EL (cell line): ENCODE measurements at places on chromosomes 12 and 14.
A peak's percentile ranks its signal among the peaks of the same experiment; 100 is the strongest.

GRCh38 chr12:68435816-68436215, 103.7 kb upstream of the MDM1 start:
- DNase-seq: no peak

DNA sequence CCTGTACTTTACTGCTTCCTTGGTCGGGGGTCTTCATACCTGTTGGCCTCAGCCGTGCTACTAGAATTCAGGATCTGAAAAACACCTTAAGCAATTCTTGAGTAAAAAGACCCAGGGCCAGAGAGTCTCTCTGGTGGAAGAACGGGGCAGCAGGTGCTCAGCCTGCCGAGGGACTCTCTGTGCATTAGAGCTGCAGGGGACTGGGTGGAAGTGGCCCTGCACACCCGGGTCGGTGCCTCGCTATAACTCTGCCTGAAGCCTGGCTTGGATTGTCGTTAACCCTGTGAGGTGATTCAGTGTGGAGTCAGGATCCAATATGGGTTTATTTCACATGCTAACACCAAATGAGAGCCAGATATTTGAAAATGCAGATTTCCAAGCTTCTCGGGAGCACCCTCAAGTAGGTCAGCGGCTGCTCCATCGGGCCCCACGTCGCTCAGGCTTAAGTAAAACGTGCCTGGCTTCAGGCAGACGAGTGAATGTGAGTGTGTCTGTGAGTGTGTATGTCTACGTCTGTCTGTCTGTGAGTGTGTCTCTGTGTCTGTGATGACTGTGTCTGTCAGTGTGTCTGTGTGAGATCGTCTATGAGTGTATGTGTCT, 35.1 kb upstream of the C14orf180 start:
- DNase-seq: no peak

- peak; percentile 43 for DNase-seq
Observed at GRCh38 chr14:55684956-55685584, 105.1 kb downstream of the KTN1 start.

GRCh38 chr12:91608542-91608941, 425.9 kb upstream of the DCN start:
- DNase-seq: no peak

DNA sequence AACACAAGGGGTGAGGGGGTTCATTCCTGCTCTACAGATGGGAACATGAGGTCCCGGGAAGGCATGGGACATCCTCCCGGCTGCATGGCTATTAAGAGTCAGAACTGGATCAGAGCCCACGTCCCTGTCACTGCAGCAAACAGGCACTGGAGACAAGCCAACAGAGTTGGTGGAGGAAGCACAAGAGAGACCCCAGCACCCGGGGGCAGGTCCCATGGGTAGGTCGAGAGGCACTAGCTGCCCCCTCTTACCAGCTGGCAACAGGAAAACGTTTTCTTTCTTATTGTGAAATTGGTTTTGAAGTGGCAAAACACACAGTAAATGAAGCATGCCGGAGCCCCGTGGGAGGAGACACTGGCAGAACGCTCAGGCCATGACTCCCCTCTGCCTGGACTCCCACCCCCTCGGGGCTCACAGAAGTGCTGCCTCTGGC, 43.6 kb downstream of the SYNE3 start:
- no peak for DNase-seq

DNA sequence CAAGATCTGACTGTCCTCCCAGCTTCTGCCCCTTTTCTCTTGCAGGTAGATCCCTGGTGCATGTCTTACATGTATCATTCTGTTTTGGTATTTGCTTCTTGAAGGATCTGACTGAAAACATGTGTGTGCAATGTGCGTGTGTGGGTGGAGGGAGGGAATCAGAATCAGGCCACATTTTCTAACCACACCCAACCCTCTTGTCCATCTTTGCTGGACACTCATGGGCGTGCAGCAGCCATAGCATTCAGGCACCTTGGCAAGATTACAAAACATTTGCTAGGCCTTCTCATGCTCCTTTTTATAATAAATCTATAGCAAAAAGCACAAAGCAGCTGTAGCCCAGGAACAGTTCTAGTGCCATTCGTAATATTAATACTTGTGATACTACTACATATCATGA, 233.6 kb upstream of the E2F7 start:
- DNase-seq: no peak

GRCh38 chr12:111221062-111222026, 147.6 kb downstream of the PHETA1 start:
- DNase-seq: no peak

GRCh38 chr14:57297852-57298251, 29.1 kb downstream of the AP5M1 start:
- no peak for DNase-seq

- no peak for DNase-seq
Observed at GRCh38 chr12:115860619-115861018, 416.9 kb downstream of the MED13L start.

- no peak for DNase-seq
Observed at GRCh38 chr12:91250273-91250665, 67.7 kb upstream of the DCN start.

- DNase-seq: no peak
Observed at GRCh38 chr14:105375635-105376057, 22.7 kb upstream of the TEX22 start.

- DNase-seq: no peak
Observed at GRCh38 chr14:51924600-51924999, 64.2 kb downstream of the GNG2 start.

DNA sequence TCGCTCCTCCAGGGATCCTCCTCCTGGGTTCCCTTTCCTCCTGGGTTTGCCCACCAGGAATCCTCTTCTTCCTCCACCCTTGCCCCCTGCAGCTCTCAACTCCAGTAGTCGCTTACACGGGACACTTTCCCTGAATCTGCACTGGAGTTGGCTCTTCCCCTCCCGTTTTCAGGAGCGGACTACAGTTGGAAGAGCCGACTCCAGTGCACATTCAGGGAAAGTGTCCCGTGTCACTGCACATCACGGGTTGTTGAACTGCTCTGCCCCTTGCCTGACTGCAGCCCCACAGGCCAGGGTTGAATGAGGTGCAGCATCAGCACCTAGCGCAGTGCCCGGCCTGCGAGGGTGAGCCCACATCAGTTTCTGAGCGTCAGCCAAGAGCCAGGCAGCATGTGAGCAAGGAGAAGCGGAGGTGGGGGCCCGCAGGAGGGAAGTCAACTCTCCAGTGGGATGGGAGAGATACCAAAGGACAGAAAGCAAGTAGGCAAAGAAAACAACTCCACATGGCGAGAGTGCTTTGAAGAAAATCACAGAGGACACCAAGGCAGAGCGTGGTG, 13.1 kb downstream of the RAPGEF3 start:
- no peak for DNase-seq
